ENCODE measurements at places on chromosomes 3 and 15.

GRCh38 chr3:59243476-59243875 is 193.7 kb upstream of the CFAP20DC start:
- no peak for DNase-seq

DNA sequence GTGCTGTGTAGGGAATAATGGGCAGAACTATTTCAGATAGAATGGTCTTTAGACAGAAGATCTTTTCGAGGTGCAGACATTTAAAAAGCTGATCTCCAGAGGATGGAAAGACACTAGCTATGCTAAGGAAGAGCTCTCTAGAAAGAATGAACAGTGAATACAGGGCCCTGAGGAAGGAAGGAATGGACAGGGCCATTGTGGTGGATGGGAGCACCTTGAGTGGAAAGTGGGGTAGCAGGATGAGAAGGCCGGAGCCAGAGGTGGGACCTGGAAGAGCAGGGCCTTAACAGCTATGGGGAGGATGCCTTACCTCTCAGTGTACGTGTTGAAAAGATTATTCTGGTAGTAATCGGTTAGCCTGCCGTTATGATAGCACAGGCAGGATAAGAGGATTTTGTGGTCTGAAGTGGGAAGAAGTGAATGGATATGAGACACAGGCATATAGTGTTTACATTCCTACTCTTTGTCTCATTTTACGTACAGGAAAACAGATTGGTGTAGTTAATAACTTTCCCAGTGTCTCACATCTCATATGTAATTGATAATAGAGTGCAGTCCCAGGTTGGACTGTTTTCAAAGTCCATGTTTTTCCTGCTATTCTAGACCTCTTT is 172.4 kb downstream of the KLHL25 start:
- DNase-seq = no peak

DNA sequence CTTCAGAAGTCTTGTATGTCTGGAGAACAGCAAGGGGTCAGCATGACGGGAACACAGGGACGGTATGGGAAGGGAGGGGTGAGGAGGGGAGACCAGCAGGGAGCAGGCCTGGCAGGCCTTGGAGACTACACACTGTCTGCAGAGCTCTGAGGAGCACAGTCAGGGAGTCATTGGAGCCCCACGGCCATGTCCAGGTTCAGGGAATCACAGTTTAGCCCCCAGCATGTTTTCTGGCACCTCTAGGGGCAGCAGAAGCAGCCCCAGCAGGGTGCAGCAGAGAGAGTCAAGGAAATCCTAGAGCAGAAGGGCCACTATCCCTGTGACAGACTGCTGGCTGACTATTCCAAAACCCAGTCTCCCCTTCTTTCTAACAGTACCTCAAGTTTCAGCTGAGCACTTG is 3.2 kb downstream of the LAMP3 start:
- no peak for DNase-seq

DNA sequence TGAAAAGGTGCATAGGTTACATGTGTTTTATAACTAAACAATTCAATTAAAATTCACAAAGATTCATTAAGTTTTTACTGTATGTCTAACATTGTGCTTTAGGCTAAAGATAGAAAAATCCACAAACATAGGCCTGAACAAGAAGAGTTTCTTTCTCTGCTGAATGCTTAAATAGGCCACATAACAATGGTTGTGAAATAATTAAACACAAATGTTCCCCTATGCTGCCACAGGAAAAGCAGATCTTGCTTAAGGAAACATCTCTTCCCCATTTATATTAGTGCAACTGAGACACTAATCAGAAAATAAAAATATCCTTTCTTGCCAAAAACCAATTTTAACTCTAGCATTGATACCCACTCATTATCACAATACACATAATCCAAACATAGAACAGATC is 725.4 kb upstream of the DPPA4 start:
- DNase-seq = no peak

- no peak for DNase-seq
Measured at GRCh38 chr3:17132286-17133115, 247.7 kb downstream of the PLCL2 start.

DNA sequence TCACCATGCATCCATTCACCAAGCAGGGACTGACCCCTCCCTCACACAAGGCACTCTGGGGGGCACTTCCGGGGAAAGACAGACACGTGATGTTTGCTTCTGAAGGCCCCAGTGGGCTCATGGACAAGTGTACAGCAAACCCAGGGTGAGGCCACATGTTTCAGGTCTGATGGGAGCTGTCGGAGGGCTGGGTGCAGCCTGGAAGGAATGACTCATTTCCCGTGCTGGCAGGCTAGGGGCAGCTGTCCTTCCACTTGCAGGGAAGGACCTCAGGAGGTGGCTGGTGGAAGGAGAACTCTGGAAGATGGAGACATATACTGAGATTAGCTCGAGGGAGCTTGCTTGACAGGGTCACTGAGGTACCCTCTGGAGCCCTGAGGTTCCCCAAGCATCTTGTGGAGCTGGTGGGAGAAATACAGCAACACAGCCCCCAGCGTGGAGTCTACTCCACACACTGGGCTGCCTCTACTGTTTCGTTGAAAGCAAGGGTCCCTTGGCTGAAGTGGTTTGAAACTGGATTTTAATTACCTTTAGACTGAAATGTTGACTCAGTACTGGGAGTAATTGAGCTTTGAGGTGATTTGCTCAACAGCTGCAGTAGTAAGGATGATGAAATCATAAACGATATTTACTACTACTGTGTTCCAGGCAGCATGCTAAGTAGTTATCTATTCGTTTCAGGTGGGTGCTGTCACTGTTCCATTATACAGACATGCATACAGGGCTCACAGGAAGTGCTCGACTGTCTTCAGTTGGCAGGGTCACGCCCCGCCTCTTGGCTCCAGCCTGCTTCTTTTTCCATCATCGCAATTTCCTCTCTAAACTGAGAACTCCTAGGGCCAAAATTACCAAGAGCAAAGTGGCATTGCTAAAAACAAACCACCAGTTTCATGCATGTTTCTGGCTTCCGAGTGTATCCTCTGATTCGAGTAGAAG is 230.4 kb downstream of the ADAMTS17 start:
- no peak for DNase-seq

DNA sequence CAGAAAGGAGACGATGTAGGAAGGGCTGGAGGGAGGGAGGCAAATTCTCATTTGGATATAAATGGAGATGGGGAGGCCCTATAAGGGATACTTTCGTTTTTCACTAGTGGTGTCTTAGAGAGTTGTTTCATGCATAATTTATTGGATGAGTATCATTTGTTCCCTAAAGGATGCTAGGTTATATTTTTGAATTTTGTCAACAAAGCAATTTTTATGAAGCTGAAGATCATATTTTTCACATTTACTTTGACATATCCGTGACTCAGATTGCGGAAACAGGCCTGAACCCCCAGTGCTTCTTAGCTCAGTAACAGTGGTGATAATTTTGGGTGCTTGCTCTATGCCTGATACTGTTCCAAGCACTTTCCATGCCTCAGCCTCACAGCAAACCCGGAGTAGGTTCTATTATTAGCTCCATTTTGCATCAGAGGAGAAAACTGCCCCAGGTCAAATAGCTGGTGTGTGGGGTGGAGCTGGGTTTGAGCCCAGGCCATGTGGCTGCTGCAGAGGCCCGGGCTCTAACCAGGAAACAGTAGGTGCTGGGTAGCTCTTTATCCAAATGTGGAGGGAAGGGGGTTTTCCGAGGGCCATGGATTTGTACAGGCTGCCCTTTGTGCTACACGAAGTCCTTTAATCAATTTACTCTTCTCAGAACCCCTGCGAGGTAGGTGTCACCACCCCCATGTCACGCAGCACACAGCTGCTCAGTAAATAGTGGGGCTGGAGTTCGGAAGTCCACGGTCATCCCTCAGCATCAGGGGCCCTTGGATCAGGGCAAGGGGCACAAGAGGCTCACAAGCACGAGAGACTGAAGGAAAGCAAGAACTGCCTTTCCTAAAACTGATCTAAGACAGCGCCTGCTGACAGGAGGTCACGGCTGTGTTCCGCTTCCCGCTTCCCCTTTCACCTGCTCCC is 99.1 kb downstream of the SLC49A4 start:
- no peak for DNase-seq

- no peak for DNase-seq
Measured at GRCh38 chr3:177561769-177562392, 364.6 kb upstream of the TBL1XR1 start.

- DNase-seq = no peak
Measured at GRCh38 chr15:67192185-67192820, 62.2 kb downstream of the AAGAB start.

DNA sequence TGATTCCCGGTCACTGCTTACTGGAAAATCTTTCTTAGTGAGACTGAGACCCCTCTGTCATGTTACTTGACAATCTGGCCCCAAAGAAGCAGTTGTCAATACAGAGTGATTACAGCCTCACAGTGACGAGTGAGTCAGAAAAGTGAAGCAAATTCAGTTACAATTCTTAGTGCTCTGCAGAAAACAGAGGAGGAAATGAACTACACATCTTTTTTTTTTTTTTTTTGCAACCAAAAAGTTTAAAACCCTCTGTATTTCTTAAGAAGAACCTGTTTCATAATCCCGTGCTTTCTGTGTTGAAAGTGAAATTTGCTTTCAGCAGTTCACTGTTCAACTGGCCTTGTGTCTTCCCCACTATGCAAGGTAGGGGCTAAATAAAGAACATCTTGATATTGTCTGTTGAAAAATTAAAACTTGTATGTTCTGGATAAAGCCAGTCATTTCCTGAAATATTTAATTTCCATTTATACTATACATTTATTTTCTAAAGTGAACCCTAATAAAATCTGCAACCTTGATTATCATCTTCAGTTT is 1.9 kb downstream of the AQP9 start:
- no peak for DNase-seq

DNA sequence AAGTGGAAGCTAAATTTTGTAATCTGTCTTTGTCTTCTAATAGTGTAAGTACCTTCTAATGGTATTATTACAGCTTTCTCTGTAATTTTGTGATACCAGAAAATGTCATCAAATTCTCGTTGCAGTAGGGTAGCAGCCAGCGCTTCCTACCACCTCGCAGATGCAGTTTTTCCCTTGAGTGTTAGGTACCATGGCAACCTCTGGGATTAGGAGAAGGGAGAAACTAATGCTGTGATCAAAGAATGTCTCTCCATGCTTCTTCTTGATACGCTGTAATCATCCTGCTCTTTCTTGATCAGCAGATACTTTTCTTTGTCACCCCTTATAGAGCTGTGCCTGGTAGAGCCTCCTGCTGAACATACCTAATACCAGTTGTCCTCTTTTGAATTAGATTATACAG is 27.7 kb downstream of the SRP14 start:
- no peak for DNase-seq

GRCh38 chr3:69890084-69890483 is 109.4 kb upstream of the SAMMSON start:
- DNase-seq = no peak

DNA sequence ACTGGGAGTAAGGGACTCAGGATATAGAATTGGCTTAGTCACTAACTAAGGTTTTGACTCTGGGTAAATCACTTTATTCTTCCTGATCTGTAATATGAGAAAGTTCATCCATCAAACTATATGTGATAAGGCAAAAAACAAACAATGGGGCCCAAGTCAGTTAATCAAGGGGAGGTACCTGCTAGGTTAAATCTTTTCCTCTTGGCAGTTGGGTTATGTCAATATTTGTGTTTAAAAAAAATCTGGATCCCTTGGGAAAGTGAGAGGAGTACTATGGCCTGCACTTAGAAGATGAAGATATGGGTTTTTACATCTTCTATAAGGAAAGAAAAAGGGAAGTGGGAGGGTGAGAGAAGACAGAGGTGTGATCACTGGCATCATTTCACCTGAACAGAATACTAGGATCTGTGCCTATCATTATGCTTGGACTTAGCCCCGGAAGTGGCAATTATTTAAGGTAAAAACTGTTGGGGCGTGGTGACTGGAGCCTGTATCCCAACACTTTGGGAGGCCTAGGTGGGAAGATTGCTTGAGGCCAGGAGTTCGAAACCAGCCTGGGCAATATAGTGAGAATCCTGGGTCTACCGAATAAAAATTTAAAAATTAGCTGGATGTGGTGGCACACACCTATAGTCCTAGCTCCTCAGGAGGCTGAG is 2.8 kb upstream of the SLC28A2 start:
- DNase-seq = no peak

DNA sequence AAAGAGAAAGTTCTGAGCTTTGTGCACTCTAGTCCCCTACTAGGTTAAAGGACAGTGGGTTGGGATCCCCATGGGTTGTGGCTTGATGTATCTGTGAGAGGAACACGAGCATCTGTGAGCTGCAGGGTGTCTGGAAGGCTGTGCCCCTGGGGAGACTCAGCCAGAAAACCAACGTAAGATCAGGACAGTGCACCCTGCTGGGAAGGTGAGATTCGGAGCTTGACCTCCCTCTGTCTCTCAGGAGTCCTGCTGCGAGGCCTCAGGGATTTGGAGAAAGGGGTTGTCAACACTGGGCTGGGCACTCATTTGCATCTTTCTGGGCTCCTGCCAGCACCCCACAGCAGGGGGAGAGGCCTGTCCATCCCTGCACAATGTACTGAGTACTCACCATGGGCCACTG is 15.2 kb downstream of the ANKRD63 start:
- no peak for DNase-seq

- no peak for DNase-seq
Measured at GRCh38 chr3:17233398-17233800, 348.6 kb downstream of the PLCL2 start.

DNA sequence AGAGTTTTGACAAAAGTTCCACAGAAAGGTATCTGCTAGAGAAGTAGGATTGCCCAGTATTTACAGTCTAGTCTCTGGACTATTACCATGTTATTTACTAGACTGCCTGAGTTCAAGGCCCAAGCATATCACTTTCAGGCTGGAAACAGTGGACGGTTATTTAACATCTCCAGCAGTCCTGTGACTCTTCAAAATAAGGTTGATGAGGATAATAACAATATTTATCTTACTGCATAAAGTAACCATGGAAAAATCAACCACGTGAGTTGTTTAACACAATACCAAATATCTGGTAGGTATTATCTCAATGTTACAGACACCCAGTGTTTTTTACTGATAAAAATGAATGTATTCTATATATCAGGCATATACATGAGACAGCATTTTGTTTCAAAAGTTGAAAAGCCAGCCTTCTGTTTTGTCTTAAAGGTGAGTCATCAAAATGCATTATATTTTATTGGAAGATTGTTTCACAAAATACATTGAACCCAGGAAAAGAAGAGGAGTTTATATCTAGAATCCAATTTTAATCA is 535.8 kb downstream of the TBL1XR1 start:
- no peak for DNase-seq

DNA sequence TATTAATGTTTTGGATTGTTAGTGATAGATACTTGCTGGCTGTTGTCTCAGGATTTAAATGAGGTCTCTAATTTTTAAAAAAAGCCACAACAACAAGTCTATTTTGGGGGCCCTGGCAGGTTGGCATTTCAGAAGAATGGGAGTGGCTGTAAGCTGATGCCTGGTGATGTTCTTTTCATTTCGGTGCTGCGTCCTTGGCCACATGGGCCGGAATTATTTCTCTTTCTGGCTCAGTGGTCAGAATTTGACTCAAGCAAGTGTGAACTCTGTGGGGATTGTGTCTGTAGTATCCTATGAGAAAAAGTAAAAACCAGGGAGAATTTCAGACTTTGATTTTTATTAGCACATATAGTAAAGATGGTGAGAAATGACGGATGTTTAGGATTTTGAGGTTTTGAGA is 203.0 kb downstream of the AKAP13 start:
- no peak for DNase-seq

- no peak for DNase-seq
Measured at GRCh38 chr3:193851941-193852674, 259.1 kb downstream of the OPA1 start.

Data from AG04449 (cell line).